ENCODE measurements at places on chromosomes 4 and X.

- no peak for DNase-seq
These were observed 113.4 kb downstream of the DRD5 start for GRCh38 chr4:9894644-9895332.

- peak; percentile 51 for DNase-seq
These were observed 12.7 kb downstream of the ART3 start for GRCh38 chr4:76087007-76087769.

DNA sequence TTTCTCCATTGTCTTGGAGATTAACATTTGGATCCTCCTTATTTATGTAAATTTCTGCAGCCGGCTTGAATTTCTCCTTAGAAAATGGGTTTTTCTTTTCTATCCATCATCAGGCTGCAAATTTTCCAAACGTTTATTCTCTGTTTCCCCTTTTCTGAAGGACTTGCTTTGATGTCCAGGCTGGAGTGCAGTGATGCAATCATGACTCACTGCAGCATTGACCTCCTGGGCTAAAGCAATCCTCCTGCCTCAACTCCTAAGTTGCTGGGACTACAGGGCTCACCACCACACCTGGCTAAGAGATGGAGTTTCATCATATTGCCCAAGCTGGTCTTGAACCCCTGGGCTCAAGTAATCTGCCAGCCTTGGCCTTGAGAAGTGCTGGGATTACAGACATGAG, 144.0 kb upstream of the ZXDB start:
- no peak for DNase-seq

DNA sequence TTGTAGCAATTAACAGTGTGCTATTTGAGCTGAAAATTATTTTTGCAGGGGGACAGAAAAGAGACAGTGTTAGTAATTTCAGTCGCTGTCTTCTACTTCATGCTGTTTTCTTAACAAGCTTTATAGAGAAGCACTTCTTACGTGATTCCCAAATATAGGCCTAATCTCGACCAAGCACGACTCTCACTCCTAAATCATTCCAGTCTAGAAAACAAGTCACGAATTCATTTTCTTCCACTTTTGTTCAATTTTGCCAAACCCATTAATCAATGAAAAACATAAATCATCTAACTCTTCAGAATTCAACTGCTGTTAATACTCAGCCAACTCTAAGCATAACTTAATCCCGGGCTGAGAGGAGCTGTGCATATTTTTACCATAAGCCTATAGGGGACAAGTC, 21.0 kb upstream of the FHL1 start:
- DNase-seq: no peak

- no peak for DNase-seq
These were observed 21.6 kb upstream of the WDR17 start for GRCh38 chr4:176043838-176044588.

DNA sequence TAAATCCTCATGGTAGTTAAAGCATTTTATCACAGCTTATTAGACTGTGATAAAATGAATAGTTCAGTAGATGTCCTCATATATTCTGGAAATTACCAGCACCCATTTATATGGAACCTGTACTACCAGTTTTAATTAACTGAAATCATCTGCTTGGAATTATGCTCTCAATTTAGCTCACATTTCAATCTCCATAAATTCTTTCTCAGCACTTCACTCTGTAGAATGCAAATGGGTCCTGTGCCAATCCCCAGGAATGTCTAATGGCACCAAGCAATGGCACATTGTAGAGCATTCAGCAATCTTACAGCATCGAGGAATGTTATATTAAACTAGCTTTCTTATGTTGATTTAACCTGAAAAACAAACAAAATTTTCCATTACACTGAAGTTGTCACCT, 355.1 kb downstream of the PDHA2 start:
- DNase-seq: no peak

DNA sequence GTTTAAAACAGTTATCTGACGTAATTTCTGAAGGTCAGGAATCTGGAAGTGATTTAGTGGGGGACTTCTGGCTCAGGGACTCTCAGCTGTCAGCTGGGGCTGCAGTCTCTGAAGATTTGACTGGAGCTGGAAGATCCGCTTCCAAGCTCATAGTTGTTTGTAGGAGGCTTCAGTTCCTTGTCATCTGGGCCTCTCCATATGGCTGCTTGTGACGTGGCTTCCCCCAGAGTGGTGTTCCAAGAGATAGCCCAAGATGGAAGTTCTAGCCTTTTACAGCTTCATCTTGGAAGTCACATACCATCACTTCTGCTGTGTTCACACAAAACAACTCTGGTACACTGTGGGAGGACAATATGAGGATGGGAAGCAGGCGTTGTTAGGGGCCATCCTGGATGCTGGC, 2.1 kb downstream of the MPC1L start:
- DNase-seq: no peak

DNA sequence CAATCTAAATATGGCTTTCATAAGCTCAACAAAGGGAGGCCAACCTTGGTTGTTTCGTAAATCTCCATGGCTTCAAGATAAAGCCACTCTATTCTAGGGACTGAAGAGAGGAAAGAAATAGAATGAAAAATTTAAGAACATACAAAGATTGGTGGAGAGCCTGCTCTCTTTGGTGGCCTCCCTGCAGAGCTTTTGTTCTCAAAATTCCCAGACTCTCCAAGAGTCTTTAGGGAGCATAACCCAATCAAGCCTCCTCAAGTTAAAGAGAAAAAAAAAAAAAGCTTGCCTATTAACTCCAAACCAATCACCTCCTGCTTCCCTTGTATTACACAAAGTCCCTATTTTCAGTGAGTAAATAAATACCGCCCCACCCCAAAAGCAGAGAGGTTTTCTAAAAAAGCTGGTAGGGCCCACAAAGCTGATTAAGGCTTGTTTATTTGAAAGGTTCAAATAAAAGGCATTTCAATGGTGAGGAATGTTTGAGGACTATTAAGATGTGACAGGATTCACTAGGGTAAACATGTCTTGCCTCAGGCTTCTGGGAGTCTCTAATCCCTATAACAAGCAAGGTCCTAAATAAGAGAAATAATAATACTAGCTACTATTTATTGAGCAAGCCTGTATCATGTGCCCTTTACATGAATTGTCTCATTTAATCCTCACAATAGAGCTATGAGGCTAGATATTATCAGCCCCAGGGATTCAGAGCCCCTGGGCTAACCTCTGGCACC, 71.6 kb downstream of the GPC3 start:
- no peak for DNase-seq

- no peak for DNase-seq
These were observed 12.0 kb downstream of the TMEM154 start for GRCh38 chr4:152667781-152668180.

GRCh38 chrX:56797574-56798338, 68.7 kb downstream of the NBDY start:
- DNase-seq: no peak

DNA sequence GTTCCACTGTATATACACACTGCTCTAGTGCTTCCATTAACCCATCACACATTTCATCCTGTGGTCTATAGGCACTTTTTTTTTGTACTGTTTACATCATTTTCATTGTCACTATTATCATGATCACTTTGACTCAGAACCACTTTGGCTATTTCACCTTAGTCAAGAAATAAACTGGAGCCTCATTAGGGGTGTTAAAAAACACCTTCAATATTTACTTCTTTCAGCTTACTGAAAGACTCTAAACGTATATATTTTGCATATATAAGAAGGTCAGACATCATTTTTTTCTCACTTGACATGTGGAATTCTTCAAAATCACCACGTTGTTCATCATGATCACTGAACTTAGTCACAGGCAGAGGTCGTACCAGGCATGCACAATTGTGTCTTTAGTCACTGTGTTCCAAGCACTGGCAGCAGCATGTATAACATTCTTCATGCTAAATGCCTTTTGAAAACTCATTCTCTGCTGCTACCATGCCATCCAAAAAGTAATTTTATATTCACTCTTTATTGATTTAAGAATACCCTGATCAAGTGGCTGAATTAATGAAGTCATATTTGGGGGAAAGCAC, 229.2 kb upstream of the ARSJ start:
- no peak for DNase-seq

DNA sequence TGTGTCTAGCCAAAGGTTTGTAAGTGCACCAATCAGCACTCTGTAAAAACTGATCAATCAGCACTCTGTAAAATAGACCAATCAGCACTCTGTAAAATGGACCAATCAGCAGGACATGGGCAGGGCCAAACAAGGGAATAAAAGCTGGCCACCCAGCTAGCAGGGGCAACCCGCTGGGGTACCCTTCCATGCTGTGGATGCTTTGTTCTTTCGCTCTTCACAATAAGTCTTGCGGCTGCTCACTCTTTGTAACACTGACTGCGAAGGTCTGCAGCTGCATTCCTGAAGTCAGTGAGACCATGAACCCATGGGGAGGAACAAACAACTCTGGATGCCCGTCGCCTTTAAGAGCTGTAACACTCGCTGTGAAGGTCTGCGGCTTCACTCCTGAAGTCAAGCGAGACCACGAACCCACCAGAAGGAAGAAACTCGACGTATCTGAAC, 14.3 kb downstream of the HNRNPDL start:
- no peak for DNase-seq

GRCh38 chr4:141977433-141977832, 341.1 kb downstream of the IL15 start:
- no peak for DNase-seq

DNA sequence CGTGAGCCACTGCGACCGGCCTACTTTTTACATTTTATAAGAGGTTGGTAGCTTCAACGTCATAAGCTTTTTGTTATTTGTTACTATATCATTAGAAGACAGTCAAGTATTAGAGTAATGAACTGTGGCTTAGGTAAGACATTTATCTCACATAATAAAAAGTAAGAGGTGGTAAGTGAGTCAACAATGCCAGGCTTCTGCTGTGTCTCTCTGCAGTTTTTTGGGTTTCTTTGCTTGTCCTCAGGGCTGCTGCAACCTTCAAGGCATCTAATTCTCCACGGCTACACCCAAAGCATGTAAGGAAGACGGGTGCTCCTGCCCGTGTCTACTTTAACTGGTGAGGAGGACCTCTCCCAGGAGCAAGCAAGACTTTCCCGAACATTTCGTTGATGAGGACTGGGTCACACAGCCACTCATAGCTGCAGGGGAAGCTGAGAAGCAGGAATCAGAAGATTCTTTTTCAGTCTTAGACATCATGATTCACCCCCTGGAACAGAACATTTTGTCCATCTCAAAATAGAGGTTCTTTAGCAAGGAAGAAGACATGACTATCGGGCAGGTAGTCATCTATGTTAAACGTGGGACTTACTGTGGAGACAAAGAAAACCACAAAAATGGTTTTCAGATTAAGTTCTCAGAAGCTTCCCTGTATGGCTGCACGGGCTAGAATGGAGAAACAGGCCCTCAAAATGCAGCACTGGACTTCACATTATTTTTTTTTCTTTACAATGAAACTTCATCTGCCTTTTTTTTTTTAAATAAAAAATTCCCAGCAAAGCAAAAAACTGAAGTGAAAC, 13.0 kb upstream of the RHOH start:
- peak; percentile 9 for DNase-seq

- DNase-seq: no peak
These were observed 137.9 kb upstream of the FAM241A start for GRCh38 chr4:112007391-112007790.

- no peak for DNase-seq
These were observed 3.2 kb upstream of the XKRX start for GRCh38 chrX:100931925-100932285.

Data from HL-60 (cell line).